ENCODE measurements at places on chromosomes 11 and 22.

DNA sequence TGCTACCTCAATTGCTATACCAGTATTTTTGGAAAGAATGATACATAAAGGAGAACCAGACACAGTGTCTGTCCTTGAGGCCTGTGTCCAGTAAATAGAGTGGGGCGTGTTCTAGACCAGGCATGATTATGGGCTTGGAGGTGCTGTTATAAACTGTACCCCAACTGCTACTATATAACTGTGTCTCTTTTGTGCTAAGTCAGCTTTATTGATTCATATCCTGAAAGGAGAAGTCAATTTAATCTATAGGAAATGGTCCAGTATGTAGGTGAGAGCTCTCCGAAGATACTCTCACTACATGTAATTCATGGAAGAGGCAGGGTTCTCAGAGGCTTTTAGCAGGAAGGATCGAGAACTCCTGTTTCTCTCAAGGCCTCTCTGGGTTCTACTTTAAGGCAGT is 334.3 kb downstream of the TMEM135 start:
- no peak for DNase-seq

GRCh38 chr11:85937835-85938234 is 82.7 kb downstream of the CCDC83 start:
- no peak for DNase-seq

- no peak for DNase-seq
Measured at GRCh38 chr11:6611963-6612212, 128 bp downstream of the TAF10 start.

GRCh38 chr11:23078289-23078971 is 218.2 kb upstream of the CCDC179 start:
- no peak for DNase-seq

GRCh38 chr11:95520369-95521132 is 269.0 kb downstream of the FAM76B start:
- DNase-seq: no peak

DNA sequence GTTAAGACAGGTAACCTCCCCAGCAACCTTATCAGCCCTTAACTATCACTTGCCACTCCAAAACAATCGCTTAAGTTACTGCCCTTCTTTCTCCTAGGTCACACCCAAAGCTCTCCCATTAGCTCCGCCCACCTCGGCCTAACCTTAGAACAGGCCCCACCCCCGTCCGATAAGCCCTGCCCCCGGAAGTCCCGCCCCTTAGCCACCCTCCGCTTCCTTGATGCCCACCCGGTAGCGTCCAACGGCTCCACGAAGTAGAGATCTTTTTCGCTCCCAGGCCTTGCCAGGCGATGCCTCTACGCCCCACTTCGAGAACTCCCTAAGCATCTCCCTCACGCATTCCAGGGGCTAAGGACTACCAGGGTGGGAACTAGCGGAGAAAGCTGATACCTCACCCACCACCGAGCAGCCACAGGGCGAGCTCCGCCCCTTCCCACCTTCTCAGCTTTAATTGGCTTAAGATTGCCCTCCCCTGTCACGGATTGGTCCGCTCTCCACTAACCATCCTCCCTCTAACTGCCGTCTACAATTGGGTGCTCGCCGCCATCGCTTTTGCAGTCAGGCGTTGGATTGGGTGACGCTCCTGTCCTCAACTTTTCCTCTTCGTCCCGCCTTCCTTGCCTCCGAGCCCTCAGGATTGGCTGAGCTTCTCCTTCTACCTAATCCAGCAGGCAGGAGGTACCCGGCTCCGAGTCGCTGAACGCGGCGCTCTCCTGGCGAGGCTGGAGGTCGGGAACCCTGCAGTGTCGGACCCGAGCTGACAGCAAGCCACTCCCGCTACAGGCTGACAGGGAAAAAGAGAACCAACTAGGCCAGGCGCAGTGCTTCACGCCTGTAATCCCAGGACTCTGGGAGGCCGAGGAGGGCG is at the start of gene ZBTB3:
ZBTB3 (minus strand) TSS at position 425 of the 868 bp plus-strand sequence. CDS start 496 bp downstream, outside the sequence.
- DNase-seq: peak; percentile 97

- DNase-seq: no peak
Measured at GRCh38 chr11:114350022-114350421, 50.3 kb downstream of the C11orf71 start.

DNA sequence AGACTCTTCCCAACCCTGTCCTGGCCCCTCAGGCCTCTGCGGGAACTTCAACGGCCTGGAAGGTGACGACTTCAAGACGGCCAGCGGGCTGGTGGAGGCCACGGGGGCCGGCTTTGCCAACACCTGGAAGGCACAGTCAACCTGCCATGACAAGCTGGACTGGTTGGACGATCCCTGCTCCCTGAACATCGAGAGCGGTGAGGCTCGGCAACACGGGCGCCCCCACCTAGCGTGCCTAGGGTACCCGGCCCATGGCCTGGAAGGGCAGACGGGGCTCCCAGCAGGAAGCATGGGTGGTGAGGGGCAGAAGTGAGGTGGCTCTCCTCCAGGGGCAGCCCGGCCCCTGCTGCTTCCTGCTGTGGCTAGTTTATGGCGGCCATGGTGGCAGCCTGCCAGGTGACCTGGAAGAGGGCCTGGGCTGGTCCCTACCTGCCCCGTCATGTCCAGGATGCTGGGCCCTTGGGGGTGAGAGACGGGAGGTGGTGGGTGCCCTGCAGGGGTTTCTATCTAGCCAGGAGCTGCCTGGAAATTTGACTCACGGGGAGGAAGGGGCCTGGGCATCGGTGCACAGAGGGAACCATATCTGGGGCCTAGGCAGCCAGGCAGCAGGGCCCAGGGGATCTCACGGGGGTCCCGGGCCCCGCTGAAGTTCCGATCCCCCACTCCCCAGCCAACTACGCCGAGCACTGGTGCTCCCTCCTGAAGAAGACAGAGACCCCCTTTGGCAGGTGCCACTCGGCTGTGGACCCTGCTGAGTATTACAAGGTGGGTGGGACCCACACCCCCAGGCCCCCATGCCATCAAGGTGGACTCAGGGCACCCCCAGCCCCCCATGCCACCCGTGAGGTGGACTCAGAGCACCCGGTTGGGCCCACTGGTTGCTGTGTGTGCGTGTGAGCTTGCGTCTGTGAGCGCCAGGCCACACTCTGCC is 9.2 kb downstream of the MUC2 start:
- DNase-seq: no peak

- no peak for DNase-seq
Measured at GRCh38 chr22:27472975-27473374, 328.6 kb downstream of the MN1 start.

DNA sequence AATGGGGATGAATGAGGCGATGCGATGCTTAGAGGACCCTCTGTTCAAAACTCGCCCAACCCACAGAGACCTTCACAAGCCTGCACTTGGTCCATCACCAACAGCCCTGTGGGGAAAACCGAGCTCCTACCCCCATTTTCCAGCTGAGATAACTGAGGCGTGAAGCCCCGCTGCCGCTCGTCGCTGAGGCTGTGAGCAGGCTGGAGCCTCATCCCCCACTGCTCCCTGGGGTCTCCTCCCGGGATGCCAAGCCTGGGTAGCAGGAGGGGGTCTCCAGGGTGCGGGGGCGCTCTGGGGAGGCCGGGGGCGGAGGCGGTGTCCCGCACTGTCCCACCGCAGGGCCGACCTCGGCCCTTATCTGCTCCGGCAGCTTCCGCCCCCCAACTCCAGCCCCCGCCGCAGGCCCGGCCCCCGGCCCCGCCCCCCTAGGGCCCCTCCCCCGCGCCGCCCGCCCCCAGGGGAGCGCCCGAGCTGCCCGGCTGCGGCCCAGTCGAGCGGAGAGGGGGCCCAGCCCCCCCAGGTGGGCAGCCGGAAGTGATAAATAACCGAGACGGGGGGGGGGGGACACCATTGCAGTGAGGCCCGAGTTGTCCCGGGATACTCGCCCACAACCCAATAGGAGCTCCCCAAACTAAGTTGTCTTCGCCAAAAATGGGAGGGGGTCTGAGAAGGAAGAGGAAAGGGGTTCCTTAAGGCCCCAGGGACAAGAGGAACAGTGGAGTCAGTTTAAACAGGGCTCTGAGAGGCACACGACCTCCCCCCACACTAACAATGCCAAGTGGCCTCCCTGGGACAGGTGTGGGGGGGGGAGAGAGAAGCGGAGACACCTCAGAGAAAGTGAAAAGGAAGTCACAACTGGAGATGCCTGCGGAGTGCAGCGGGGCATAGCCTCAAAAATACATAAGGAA is 8.3 kb upstream of the SLC39A13 start:
- no peak for DNase-seq

GRCh38 chr11:107844041-107844440 is 14.5 kb downstream of the SLC35F2 start:
- DNase-seq: peak; percentile 80

DNA sequence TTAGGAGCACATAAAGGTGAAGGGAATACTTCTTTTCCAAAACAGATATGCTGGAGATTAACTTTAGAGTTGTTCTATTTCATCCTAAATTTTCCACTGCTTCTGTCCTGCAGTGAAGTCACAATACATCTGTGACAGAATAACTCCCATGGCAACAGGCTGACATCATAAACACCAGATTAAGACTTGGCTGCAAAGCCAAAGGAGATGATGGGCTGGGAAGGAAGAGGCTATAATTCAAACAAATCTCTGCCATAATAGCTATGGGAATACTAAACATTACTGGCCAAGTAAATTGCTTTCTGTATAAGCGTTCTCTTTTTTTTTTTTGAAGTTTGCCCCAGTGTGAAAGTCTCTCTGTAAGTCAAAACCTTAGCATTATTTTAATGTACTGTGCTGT is 107.7 kb downstream of the CADM1 start:
- DNase-seq: no peak

DNA sequence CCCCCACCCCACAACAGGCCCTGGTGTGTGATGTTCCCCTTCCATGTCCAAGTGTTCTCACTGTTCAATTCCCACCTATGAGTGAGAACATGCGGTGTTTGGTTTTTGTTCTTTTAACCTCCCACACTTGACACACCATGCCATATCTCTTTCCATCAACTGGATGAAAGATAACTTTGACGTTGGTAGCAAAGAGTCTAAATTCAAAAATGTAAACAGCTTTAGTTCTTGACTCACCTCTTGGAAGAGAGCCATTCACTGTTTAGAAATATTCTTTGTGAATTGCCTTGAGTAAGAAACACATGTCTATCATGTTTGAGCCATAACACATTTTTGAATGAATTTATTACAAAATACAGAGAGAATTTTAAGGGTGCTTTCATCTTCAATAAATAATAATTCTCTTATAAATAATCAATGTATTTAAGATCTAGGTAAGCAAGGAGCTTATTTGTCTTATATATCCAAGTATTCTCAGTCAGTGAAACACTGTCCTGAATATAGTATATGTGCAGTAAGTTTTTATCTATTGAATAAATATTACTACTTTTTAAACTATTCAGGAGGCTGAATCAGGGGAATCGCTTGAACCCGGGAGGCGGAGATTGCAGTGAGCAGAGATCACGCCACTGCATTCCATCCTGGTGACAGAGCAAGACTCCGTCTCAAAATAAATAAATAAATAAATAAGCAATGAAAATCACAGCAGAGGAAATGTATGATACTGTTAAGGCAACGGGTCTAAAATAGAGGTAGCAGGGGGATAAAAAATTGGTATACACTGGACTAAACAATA is 6.7 kb downstream of the CARD18 start:
- no peak for DNase-seq

GRCh38 chr22:32333769-32334659 is 23.7 kb upstream of the RFPL3 start:
- DNase-seq: no peak

DNA sequence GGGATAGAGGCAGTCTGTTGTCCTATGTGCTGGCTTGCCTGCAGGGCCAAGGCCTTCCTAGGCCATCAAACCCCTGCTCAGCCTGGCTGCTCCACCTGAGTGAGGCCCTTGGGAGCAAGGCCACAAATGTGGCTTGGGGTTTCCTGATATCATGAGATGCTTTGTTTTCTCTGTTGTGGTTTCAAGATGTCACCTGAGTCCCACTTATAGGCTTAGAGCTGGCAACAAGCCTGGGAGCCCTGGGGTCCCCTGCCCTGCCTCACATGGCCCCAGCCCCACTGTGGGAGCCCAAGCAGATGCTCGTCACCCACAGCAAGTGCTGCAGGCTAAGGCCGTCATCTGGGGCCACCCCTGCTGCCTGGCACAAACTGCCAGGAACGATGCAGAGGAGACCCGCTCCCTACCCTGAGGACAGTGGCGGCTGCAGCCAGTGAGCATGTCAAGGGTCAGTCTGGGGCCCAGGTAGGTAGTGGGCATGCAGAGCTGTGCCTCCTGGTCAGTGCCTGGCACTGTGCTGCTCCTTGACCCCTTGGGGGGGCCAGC is 75.4 kb upstream of the KCNQ1OT1 start:
- no peak for DNase-seq

GRCh38 chr11:71309611-71310010 is 57.2 kb upstream of the SHANK2 start:
- no peak for DNase-seq

- DNase-seq: no peak
Measured at GRCh38 chr11:103484545-103484944, 375.3 kb downstream of the DYNC2H1 start.

DNA sequence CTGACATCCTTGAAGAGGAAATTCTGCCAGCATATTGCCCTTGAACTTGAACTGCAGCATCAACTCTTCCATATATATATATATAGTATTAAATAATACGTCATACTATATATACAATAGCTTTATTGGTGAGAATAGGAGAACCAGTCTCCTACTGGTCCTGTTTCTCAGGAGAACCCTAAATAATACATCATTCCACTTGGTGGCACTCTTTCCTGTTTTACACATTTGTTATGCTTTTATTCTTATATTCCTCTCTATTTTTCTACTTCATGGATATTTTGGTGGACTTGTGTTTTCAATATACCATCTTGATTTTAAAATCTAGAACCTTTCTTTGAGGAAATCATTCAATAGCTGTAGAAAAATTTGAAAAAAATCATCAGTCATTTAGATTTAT is 193.3 kb downstream of the TRPC6 start:
- no peak for DNase-seq

DNA sequence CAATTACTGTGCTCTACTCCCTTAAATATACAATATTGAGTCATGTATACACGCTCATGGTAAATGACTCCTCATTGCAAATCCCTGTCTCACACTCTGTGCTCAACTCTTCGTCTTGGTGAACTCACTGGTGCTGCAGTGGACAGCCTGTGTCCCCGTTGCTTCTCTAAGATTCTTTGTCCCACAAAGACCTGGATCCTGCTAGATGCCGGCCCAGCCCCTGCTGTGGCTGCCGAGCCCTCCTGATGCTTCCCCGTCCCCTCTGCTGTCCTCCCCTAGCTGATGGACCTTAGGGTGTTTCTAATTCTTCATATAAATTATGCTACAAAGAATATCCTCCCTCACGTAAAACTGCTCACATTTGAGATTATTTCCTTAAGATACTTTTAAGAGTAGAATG is 5.5 kb downstream of the APOL2 start:
- no peak for DNase-seq

Measured in SW 1271 (cell line).